ENCODE measurements at places on chromosomes 7 and 10. TPM values are rescaled to one million over a fixed set of nuclear protein-coding genes. Genes with fewer than 3 reads are reported as not detected.

DNA sequence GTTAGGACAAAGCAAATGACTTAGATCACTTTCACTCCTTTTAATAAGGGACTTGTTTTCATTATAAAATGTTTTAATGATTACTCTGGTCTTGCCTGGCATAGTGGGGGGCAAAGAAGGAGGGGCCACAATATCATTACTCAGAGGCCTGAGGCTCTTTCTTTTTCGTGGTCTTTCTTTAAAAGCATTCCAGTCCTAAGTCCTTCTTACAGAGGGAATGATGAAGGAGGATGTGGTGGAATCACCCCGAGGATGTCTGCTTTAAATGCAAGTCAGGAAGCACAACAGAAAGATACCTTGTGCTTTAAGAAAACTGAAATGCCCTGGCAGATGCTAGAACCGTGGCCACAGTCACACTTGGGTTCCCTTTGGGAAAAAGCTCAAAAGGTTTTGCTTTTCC, 379.1 kb downstream of the INHBA start:
- no peak for DNase-seq

NRCAM gene
- 2.0 TPM for total RNA-seq

MSS51 gene
- total RNA-seq: 3.0 TPM

SCIN gene
- 14.3 TPM for total RNA-seq

- DNase-seq: no peak
These were observed 86.2 kb downstream of the EBF3 start for GRCh38 chr10:129877773-129878371.

DNA sequence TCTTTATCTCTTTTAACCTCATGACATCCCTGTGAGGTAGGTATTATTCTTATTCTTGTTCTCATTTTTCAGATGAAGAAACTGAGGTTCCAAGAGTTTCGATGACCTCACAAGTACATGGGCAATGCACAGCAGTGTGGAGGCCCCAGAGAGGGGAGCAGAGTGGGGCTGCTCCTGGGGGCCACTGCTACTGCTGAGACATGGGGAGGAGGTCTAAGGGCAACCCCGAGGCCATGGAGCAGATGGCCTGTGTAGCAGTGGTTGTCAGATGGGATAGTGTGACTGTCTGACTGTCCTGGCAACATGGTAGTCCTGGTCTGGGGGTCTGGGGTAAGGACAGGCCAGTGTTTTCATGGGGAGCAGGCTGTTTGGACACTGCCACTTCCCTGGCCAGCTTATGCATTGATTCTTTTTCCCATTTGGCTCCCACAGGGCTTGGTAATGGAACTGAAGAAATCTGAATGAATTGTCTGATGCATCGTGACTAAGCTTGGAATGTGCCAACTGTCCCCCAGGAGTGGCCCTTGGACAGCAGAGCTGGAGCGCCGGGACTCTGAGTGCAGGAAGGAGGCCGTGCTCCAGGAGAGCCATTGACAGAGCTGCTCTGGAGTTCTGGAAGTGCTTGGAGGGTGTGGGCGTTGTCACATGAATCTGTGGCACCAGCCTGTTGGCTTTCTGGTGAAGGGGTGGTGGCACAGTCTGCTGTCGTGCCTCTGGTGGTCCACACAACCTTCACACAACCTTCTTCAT, 40.9 kb downstream of the ADRA2A start:
- DNase-seq: peak; percentile 54

PRPS1L1 gene
- not detected for total RNA-seq

EGFR gene
- total RNA-seq: 78.3 TPM

DNA sequence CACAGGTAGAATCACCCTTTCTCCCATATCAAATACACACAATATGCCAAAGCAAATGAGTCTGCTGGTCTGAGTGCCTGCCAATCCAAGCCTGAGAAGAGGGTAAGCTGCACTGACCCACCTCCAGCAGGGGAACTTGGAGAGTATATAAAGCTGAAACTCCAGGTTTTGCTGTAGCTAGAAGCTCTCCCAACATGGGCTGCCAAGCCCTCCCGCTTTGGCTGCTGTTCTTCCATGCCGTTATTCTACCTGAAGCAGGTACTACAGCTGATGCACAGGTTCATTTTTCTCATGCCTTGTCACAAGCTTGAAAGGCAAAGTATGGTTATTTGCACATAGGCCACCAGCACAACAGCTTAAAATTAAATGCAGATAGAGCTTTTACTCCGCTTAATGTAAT, 21.5 kb upstream of the C10orf120 start:
- no peak for DNase-seq

OR2A7 gene
- 13.9 TPM for total RNA-seq

GRCh38 chr7:77245015-77245755, 45.6 kb upstream of the FGL2 start:
- DNase-seq: no peak

GRCh38 chr7:51261117-51261835, 55.3 kb downstream of the COBL start:
- no peak for DNase-seq

DNA sequence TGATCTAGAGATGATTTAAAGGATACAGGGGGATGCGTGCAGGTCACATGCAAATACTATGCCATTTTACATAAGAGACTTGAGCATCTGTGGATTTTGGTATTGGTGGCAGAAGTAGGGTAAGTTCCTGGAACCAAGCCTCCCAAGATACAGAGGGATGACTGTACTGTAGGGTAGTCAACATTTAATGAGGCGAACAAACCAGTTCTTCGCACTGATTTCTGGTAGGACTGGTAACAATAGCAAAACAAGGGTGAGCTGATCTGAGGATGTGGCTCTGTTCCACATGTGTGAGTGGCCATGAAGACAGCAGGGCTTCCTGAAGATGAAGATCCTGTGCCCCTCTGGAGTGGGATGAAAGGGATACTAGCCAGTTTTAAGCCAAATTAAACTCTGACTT, 36.3 kb downstream of the MKX start:
- DNase-seq: no peak

RELN gene
- total RNA-seq: 5.6 TPM

PLEKHS1 gene
- total RNA-seq: not detected

OPALIN gene
- total RNA-seq: not detected

DNA sequence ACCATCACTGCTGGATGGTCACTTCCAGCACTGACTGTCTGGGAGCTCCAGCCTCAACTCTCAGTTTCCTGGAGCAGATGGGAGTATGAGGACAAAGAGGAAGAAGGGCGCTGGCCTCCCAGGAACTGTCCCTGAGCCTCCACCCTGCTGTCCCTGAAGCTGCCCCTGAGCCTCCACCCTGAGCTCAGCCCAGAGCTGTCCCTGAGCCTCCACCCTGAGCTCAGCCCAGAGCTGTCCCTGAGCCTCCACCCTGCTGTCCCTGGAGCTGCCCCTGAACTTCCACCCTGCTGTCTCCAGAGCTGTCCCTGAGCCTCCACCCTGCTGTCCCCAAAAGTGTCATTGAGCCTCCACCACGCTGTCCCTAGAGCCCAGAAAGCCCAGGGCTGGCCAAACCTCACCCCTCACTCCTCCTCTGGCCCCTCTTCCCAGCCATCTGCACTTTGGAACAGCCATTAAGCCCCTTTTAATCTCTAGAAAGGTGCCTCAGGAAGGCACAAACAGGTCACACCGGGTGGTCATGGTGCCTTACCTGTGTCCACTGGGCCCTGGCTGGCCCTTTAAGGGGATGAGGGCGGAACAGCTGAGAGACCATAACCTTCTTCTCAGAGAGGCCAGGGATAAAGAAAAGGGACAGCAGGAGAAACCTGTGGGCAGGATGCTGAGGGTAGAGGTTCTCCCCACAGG, 30.6 kb upstream of the TUBB8 start:
- DNase-seq: no peak

NEURL1 gene
- 0.64 TPM for total RNA-seq

GRCh38 chr10:94042001-94042833, 48.5 kb downstream of the PLCE1 start:
- DNase-seq: no peak

DNA sequence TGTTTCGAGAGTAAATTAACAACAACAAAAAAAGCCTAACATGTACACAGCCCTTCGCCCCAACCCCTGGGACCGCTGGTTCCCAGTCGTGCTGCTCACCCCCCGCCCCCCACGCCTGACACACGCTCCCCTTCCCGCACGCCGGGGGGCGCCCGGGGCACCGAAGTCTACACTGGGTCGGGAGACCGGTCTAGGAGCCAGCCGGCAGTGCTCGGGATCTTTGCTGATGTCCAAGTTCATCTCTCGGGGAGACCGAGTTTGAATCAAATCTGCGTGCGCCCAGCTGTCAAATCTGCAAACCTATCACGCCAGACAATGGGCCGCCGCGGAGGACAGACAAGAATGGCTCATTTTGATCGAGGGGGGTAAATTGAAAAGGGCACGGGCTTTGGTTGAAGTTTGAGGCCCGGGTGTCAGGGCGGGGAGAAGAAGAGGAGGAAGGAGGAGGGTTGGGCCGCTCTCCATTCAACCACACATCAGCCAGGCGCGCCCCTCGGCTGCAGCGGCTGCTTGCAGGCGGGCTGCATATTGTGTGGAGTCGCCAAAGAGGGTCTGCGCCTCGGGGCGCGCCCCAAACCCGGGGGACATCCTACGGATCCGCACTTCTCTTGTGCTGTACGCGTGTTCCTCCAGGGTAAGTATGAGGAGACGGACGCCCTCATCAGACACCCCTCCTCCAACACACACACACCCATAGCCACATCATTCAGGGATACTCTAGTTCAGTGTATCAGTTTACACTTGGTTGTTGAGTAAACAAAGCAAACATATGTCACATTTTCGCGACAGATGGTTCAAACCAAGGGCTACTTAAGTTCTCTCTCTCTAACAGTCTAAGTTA, 1.3 kb upstream of the GFRA1 start:
- DNase-seq: no peak
